ENCODE measurements at places on chromosomes 6 and 20.

GRCh38 chr6:37059344-37060194, 54.1 kb downstream of the FGD2 start:
- DNase-seq = peak; percentile 79

DNA sequence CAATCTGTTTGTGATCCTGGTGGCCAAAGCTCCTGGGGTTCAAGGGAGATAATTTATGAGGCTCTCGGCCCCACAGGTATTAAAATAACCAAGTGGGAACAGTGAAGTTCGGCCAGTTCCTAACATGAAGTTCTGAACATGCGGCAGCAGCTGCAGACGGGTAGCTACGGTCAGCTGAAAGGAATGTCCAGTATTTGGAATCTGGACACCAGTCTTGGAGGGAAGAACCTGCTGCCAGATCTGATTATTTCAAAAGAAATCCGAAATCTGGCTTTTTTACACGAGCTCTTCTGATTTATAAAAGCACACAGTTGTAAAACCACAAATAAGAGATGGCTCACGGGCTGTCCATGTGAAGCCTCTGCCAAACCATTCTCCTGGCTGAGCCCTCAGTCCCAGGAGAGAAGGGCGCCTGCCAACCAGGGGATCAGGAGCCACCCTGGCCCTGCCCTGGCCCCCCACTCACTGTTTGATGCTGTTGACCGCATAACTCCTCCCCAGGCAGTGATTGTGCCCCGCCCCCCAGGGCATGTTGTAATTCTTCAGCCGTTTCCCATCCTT, 28.2 kb upstream of the KCNB1 start:
- DNase-seq = no peak

GRCh38 chr6:45350186-45350710, 22.1 kb downstream of the RUNX2 start:
- no peak for DNase-seq

GRCh38 chr6:1201547-1202200, 110.2 kb upstream of the FOXQ1 start:
- no peak for DNase-seq

- DNase-seq = no peak
Observed at GRCh38 chr6:85641522-85641896, 1.2 kb downstream of the SYNCRIP start.
